ENCODE measurements at places on chromosomes 7 and 10.
A peak's percentile ranks its signal among the peaks of the same experiment; 100 is the strongest.

- no peak for DNase-seq
These were observed 41.4 kb downstream of the LAMB4 start for GRCh38 chr7:108088729-108089128.

DNA sequence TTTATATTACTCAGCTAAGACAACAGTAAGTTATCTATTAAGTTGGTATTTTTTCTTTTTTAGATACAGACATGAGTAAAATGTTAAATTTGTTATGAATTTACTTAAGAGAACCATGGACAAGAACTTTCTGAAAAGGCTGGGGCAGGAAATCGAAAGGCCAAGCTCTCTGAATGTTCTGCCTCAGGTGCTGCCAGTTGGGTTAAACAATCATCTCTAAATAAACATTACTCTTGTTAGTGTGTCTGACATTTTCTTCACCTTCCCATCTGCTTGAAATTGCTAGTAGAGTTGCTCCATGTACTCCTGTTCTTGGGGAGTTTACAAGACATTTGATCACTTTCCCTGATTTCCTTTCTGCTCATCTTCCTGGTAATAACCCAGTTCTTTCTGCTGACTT lies 87.5 kb downstream of the ANKRD7 start:
- DNase-seq = no peak

DNA sequence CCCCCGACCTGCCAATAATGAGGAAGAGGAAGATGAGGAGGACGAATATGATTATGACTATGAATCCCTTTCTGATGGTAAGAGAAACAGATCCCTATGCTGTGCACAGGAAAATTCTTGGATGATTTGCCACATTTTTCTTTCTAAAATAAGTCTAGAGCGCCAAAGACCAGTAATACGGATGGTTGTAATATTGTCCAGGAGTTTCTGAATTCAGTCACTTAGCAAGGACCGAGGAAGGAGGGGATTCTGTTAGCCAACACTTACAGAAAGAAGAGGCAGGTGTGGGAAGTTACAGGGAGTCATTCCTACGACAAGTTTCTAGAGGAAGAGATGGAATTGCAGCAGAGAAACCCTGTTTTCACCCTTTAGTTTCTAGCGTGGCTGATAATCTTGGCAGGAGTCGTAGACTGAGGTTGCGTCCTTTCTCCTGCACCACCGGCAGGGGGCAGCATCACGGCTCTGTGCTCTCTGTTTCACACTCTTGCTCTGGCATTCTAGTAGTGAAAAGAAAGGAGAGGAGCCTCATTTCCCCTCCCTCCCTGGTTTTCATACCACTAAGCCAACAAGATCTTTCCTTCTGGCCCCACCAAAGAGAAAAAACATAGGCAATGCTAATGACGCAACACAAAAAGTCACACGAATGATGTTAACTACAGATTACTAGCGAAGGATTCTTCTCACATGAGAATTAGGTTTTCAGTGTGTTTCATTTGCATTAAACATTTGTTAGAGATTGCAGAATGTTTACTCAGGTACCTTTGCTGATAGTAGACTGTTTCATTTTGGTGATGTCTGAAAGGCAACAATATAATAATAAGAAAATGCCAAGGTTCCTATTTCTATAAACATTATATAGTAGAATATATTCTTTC lies 82.7 kb downstream of the NOC3L start:
- DNase-seq = peak; percentile 30

DNA sequence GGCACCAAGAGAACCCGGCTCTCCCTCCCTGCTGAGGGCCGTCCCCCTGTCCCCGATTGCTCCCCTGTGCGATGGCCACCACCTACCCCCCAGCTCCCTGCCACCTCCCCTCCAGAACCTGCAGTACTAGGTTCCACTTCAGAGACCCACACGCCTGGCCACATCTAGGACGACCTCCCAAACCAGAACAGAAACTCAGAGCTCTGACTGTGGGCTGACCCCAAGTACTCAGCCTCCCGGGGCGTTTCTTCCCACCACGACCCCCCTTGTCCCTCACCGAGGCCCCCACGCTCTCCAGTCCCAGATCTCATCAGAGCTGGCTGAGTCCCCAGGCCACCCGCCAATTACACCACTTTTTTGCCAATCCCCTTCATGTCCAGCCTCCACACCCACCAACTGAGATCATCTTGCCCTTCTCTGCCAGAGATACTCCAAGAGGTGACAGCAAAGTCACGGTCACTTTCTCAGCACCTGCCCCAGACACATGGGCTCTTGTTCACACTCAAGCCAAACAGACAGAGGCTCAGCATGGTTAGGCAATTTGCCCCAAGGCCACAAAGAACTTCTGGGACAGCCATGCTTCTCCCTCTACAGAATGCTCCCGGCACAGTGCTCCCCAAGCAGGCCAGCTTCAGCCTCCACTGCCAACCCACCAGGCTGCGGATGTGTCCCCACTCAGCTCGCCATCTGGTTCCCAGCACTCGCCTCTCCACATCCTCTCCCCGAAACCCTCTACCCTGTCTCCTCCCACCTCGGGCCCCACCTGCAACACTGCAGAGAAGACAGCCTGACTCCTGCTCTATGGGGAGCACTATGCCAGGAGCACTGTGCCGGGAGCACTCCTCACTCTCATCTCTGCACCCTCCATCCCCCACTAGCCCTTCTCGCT lies 4.7 kb downstream of the TMEM120A start:
- no peak for DNase-seq

DNA sequence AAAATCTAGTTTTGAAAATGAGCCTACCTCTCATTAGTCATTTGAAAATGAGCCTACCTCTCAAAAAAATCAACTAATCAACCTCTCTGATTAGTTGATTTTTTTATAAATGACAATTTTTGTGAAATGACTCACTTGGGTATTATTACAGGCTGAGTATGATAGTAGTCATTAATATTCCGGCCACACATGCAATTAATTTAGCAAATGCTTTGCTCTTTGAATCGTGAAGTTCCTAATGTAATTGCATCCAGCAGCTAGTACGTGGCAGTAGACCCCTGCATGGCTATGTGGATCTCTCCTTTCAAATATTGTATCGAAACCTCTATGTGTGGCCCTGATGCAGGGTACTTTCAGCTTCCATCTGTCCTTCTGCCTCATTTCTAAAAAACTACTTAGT lies 245.9 kb upstream of the PHYHIPL start:
- no peak for DNase-seq

GRCh38 chr7:33039903-33040292 lies 22.7 kb downstream of the NT5C3A start:
- no peak for DNase-seq

DNA sequence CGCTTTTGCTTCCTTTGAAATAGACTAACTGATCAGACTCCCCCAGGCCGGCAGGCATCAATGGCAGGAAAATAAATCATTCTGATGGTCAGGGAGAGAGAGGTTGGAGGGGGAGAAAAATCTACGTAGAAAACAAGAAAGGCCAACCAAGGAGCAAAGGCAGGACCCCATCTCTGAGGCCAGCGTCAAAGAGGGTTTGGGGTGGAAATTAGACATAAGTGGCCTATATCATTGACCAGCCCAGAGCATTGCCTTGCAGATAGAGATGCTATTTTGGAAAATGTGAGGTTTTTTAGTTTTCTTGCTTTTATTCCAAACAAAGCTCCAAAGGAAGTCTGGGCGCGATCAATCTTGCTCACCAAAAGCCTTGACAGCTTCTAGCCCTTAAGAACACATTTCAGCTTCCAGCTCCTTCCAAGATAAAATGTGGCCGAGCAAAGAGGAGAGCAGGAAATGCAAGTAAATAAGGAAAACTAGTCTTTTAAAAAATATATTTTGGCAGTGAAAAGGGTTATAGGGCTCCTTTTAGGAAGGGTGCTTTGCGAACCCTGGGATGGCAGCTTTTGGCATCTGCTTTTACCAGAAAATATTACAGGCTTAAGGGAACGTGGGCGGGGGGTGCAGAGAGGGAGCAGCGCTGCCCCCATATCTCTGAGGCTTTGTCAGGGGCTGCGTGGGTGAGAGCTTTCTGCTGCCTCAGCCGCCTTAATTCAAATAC lies 2.0 kb upstream of the HOXA2 start:
- no peak for DNase-seq

DNA sequence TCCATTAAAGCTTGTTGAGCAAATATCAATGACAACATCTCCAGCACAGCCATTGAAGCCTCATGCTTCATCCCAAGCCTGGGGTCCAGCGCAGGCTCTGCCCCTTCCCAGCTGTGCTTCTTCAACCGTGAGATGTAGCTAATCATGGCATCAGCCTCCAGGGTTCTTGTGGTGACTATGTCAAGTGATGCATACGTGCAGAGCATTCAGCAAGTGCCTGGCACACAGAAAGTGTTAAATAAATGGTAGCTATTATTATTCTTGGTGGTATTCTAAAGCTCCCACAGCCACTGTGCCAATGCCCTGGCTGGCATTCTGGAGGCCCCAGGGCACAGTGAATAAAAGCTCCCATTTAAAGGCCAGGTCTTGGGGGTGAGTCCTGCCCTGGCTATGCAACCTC lies 146.6 kb downstream of the WDR11 start:
- DNase-seq = no peak

- peak; percentile 97 for DNase-seq
These were observed at the start of gene SLC25A28 for GRCh38 chr10:99619851-99620710. TSS of gene SLC25A28 (minus strand) at chr10:99620439. CDS start at chr10:99620335, 104 bp downstream.

DNA sequence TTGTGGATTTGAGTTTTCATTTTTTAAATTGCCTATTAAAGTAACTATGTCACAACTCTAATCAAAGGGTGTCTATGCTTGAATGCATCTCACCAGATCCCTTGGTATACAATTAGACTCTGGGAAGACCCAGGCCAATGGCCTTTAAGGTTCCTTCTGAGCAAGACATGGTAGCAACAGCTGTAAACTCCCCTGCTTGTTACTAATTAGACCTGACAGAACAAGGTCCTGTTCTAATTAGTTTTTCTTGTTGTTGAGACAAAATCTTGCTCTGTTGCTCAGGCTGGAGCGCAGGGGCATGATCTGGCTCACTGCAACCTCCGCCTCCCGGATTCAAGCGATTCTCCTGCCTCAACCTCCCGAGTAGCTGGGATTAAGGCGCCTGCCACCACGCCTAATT lies 2.9 kb downstream of the MYH16 start:
- no peak for DNase-seq

DNA sequence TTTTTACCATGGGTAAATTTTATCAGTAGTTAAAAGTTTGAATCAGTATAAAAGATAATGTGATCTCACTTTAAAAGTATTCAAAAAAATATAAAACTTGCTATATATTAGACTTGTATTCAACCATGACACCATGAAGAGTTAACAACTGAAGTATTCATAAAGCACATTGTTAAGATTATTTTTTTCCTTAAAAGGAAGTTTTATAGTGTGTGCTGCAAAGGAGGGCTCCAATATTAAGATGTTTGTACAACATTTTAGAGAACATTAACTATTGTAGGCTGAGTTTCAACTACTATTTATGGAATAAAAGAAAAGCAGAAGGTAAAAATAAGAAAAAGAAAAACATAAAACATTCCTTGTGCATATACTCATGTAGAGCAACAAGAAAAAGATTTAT lies 24.5 kb upstream of the CUBN start:
- no peak for DNase-seq

DNA sequence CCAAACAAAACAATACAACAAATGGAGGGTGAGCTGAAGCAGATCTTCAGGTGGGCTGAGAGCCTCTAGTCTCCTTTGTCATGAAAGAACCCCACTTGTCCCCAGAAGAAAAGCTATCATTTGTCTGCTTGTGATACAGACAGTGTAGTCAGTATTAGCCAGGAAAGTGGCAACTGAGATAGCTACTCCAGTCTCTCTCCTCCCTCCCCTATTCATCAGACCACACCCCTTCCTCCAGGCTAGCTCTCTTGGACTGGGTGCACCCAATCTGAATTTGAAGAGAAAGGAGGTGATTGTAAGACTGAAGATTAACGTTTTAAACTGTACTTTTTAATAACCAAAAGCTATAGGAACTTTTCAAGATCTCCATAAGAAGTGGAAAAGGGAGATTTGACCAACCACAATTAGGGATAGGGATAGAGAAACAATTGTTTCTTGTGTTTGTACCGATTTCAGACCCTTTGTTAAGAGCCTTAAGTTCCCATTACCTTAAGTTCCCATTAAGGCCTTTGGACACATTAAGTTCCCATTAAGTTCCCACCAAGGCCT lies 14.1 kb downstream of the BMPR1A start:
- no peak for DNase-seq

GRCh38 chr7:100895956-100896731 lies 456 bp upstream of the ACHE start:
- no peak for DNase-seq

GRCh38 chr7:131895541-131896164 lies 339.2 kb upstream of the PODXL start:
- DNase-seq = no peak

- no peak for DNase-seq
These were observed 15.4 kb downstream of the TSPAN15 start for GRCh38 chr10:69466689-69467088.

GRCh38 chr7:80843018-80843677 lies 75.7 kb downstream of the SEMA3C start:
- no peak for DNase-seq

DNA sequence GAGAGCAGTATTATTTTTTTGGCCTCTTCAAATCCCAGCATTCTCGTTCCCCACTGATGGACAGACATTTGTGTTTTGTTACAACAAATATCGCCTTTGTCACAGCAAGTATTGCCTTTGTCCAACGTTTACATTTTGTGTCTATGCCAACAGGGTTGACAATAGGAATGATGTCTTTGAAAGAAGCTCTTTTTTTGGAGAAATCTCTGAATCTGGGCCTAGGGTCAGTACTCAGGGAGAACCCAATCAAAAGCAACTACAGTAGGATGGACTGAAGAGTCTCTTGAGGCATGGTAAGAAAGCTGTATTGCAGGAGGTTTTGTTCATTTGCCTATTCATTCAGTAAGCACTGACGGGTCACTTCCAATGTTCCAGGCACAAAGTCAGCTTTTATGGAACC lies 57.7 kb upstream of the KLF14 start:
- no peak for DNase-seq

GRCh38 chr7:138205614-138206150 lies 129.4 kb downstream of the AKR1D1 start:
- DNase-seq = no peak

- DNase-seq = peak; percentile 35
These were observed 638 bp downstream of the LIPA start for GRCh38 chr10:89250865-89251408.

DNA sequence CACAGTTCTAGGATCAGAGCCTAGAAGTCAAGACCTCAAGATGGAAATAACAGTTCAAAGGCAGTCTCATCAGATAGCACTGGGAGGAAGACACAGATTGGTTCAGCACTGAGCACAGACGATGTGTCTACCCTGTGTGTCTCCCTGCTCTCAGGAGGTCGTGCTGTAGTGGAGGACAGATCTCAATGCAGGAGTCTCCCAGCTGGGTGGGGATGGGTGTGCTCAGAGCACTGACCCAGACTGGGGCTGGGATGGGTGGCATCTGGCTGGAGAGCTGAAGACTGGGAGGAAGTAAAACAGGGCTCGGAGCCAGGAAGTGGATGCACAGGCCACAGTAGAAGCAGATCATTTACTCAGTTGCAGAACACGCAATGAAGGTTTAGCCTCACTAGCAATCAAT lies 69.5 kb upstream of the GDF10 start:
- DNase-seq = peak; percentile 40
